ENCODE measurements at places on chromosomes 12 and 14.

GRCh38 chr14:26872515-26873361 lies 274.9 kb upstream of the NOVA1 start:
- DNase-seq = no peak

DNA sequence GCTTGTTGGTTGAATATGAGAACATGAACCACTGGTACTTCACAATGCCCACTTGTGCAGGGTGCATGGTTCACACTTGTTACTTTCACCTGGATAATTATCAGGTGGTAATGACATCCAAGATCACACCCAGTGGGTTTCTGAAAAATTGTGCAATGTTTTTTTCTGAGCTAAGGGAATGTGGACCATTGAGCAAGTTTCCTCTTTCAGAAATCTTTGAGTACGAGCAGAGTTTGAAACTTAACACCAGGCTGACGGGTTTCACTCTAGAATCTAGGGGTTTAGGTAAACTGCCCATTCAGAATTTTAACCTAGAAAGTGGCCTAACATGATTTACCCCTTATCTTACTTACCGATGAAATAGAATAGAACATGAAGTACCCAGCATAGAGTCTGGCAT lies 389.6 kb downstream of the PAWR start:
- DNase-seq = no peak

DNA sequence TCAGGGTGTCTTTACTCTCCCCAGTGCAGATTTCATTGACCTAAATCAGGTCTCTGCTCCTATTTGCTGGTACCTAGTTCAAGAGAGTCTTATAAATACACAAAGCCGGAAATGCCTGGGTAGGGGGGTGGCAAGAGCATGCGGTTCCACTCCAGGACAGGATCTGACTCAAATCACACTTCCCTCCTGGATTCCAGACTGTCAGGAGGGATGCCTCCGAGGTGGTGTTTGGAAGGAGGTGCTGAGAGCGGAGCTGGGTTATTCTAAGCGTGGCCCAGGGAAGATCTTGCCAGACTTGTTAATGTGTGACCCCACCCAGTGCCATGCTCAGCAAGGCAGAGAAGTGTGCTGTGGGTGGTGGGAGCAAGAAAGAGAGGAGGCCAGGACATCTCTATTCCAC lies 49.8 kb downstream of the B4GALNT3 start:
- peak; percentile 35 for DNase-seq

GRCh38 chr14:64623554-64624165 lies 73.9 kb downstream of the PPP1R36 start:
- DNase-seq = no peak

GRCh38 chr14:93952829-93953228 lies 23.5 kb downstream of the ASB2 start:
- no peak for DNase-seq

GRCh38 chr14:68305738-68306137 lies 486.2 kb downstream of the RAD51B start:
- DNase-seq = no peak

DNA sequence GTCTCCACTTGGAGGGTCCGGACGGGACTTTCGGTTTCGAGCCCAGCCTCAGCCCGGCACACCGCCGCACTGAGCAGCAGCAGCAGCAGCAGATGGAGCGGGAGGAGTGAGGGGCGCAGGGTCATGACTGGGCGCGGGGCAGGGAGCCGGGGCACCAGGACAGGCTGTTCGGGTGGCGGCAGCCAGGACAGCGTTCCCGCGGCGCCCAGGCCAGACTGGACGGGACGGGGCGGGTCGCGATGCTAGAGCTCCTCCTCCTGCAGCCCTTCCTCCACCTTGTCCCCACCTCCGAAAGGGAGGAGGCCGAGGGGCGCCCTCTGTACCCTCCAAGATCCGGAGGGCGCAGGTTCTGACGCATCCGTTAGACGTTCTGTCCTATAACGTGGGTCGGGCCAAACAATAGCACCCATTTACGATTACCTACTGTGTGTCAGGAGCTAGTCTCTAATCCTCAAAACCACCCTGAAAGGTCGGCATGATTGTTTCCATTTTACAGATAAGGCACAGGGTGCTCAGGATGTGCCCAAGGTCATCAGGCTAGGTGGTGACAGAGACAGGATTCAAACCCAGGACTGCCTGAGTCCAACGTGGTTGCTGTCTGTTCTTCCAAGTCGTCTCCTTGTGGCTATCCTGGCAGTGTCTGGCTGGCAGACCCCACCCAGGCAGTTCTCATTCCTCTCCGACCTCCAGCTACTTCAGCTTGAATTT lies at the start of gene FKBP11:
Gene FKBP11, minus strand, starts transcription at position 189 of the 708 bp plus-strand sequence. Its CDS starts 64 bp downstream, at position 125.
- peak; percentile 79 for DNase-seq

- no peak for DNase-seq
These were observed 143.7 kb downstream of the TTLL5 start for GRCh38 chr14:75804570-75805275.

GRCh38 chr12:71008616-71009015 lies 88.1 kb upstream of the PTPRR start:
- no peak for DNase-seq

GRCh38 chr12:15982071-15982470 lies 70.9 kb downstream of the DERA start:
- DNase-seq = no peak

- DNase-seq = peak; percentile 63
These were observed 46.1 kb downstream of the CYP46A1 start for GRCh38 chr14:99729991-99730875.

DNA sequence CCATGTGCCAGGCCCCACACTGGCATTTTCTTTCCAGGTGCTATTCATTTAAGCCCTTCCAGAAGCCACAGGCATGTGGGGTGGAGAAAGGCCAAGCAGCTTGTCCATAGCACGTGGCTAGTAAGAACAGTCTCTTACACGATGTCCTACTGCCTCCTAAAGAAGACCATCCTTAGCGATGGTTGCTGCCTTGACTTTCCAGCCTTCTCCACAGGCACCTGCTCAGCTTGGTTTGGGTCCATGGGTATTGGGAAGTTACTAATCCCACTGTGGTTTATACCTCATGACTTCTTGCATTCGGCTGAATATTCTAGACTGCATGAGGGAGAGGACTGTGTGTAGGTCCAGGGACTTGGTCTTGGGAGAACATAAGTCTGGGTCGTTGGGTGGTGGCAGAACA lies 49.2 kb downstream of the NINJ2 start:
- no peak for DNase-seq

DNA sequence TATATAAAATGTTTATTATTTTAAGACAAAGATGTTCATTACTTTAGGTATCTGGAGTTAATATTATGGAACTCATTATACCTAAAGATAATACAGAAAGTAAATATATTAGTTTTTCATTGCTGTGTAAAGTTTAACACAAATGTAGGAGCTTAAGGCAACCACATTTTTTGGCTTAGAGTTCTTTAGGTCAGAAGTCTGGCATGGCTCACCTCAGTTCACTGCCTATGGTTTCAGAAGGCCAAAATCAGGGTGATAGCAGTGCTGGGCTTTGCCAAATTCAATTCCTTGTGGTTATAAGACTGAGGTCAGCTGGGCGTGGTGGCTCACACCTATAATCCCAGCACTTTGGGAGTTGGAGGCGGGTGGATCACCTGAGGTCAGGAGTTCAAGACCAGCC lies 35.5 kb upstream of the PRPF39 start:
- no peak for DNase-seq

DNA sequence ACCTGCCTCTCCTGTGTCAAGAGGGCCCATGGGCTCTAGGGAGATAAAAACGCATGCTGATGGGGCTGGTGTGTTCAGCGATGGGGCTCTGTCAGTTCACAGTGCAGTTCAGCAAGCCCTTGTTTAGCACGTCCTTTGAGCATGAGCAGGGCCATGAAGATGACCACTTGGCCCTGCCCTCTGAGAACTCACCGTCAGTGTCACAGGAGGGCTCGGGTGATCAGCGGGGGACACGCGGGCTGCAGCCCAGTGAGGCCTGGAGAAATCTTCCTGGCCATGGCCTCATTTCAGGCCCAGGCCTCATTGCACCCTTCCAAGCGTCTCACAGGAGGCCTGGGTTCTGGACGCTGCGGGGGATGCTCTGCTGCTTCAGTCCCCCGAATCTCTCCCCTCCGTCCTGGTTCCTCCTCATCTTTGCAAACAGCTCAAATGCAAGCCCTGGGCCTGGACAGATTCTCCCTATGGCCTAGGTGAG lies 181.6 kb downstream of the ADGRD1 start:
- no peak for DNase-seq

DNA sequence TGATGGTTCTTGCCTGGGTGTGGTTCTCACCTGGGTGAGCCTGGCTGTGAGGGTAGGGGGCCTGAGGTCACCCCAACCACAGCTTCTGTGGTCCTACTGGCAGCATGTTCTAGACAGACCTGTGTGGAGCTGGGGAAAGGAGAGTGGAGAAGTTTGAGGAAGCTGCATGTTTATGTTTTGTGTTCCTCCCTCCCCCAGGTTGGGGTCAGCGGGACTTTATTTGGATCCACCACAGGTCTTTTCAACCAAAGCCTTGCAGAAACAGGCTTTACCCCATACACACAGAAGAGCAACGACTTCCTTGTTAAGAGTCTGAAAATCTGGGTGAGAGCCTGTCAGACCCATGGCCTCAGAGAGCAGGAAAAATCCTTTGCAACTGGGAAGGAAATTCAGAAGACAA lies 5.6 kb downstream of the CD9 start:
- no peak for DNase-seq

- no peak for DNase-seq
These were observed 62.8 kb downstream of the SERPINA3 start for GRCh38 chr14:94675036-94675435.

DNA sequence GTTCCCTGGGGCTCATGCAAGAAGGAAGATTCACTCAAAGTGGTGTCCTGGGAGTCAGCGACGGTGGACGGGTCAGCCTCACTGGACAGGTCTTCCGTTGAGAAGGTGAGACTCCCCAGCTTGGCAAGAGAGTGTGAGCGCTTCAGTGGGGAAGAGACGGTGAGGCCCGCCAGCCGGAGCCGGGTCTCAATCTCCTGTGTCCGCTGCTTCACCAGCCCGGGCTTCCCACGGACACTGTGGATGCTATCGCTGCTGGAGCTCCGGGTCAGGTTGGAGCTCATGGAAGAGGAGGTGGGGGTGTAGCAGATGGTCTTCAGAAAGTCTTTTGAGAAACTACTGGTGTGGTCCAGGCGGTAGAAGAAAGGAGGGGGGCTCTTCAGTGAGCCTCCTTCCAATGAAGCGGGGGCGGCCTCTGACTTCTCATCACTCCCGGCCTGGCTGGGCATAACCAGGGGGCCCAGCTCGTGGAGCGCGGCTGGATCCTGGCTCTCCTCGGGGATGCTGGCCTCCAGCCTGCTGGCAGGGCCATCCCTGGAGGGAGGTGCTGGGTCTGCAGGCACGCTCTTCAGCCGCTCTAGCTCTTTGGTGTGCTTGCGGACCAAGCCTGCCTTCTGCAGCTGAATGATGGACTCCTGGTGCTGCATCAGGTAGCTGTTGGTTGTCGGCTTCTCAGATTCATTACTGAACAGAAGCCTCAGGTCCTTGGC lies 56.9 kb upstream of the CORO1C start:
- DNase-seq = peak; percentile 55

GRCh38 chr14:38646391-38646790 lies 390.5 kb upstream of the CLEC14A start:
- no peak for DNase-seq

DNA sequence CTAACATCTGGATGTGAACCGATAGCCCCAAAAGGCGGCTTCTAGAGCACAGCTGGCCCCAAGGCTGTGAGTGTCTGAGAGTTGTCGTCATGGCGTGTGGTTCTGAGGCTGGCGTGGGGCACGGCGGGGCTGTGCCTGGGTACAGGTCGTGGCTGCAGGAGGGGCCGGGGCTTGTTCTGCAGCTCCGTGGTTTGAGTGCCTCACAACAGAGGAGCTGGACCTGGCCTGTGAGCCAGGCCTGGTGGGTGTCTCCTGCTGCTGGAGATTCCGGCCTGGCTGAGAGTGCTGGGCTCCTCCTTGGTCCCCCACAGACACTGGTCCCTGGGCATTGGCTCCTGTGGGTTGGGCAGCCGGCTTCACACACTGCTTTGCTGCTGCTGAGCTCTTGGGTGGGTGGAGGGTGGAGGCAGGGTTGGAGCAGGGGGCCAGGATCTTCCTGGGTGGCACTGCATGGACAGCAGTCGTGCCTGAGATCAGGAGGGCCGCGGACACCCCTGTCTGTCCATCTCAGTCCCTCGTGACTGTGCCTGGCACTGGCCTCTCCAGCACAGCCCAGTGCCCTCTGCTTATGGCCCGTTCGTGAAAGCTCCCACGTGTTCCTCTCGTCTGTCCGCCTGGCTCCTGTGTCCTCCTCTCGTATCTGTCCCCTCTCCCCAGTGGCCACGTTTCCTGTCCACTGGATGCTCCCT lies 31.8 kb upstream of the TEX22 start:
- DNase-seq = no peak

DNA sequence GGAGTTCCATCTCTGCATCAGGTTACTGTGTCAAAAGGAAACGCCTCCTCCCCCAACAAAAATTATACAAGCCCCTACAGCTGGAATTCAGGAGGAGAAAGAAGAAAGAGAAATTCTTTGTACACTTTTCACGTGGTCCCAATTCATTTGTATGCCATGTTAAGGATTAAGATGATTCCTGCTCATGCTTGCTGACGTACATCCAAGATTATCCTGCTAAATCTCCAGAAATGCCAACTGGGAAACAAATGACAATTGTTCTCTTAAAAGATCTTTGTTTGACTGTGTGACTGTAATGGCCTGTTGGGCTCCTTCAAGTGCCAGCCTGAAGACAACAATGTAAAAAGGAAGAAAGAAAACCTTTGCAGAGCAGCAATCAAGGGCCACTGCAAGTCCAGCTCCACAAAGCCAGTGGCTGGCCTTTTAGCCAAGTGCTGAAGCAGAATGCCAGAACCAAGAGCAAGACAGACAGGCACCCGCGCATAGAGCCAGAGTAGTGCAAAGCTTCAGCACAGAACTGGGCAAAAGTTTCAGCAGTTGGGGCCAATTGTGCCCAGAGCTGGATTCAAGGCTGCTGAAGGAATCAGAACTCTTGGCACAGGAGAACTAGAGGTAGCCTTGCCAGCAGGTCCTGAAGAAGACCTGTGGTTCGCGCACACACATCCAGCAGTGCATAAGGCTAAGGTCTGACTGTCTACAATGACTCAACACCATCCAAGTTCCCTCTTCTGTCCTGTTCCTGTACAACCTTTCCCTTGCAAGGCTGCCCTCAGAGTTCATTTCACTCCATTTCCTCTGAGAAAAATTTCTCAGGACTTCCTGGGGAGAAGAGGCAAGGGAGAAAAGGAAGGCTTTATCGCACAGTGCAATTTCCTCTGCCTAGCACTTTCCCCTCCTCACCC lies 209.7 kb upstream of the BMP4 start:
- DNase-seq = no peak

DNA sequence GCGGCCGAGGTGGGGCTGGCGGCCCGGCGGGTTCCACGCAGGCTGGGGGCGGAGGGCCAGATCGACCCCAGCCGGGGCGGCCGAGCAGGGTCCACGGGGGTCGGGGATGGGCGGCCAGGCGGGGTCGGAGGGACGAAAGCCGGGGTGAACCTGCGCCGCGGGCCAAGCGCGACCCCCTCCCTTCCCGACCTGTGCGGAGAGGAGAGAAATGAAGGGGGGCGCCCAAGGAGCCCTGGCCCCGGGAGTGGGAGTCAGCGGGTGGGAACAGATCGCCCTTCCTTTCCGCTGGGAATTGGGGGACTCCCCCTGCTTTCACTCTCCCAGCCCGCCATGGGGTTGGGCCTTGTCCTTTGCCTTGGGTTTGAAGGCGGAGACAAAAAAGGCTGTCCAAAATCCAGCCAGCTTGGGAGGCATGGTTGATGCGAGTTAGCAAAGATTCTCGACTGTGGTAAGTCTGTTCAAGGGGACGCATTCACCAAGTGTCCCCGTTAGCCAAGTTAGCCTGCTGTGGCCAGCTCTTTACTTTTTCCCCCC lies 559 bp upstream of the CKAP4 start:
- no peak for DNase-seq
